Activated CD4-positive, alpha-beta T cell treated with anti-CD3 and anti-CD28 coated beads, Interleukin-2, Interleukin-6, amounts not matched to agents 100 ng/mL and 50 ng/mL, durations not matched to agents 16 hours and 8 hours (primary cell): ENCODE measurements at places on chromosomes 12 and 14.

- DNase-seq = no peak
Observed at GRCh38 chr14:69355607-69356281, 42.4 kb downstream of the ERH start.

GRCh38 chr12:114668151-114668885 lies 15.7 kb downstream of the TBX3 start:
- peak; percentile 62 for DNase-seq

GRCh38 chr12:1130571-1130970 lies 139.5 kb downstream of the ERC1 start:
- no peak for DNase-seq

- no peak for DNase-seq
Observed at GRCh38 chr14:101196795-101197590, 293.5 kb upstream of the RTL1 start.

DNA sequence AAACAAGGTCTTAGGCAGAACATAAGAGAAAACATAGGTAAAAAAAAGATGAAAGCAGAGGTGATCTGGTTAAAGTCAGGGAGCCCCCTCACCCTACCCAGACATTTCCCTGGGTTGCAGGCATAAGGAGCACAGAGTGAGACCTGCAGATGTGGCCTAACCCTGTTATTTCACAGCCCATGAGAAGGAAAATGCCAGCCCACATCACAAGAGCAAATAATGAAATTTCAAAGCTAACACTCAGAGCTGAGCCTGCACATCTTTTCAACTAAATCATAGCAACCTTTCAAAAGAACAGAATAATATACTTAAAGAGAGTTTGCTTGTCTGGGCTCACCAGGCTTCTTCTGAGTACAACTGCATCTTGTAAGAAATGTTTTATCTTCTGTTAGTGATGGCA lies 295.4 kb downstream of the RPAP3 start:
- DNase-seq = no peak

- DNase-seq = no peak
Observed at GRCh38 chr12:1922985-1923384, 4.5 kb upstream of the CACNA2D4 start.

DNA sequence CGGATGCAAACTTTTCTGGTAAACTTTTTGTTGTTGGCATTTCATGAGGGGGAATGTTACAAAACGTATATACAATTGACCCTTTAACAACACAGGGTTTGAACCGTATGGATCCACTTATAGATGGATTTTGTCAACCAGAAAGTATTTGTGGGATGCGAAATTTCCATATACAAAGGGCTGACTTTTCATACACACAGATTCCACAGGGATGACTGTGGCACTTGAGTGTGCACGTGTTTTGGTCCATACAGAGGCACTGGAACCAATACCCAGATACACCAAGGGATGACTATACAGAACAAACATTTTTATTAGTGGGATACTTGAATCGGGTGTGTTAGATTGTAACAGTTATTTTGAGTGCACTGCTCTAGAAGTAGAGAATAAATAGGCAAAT lies 29.8 kb upstream of the CCT2 start:
- DNase-seq = no peak

DNA sequence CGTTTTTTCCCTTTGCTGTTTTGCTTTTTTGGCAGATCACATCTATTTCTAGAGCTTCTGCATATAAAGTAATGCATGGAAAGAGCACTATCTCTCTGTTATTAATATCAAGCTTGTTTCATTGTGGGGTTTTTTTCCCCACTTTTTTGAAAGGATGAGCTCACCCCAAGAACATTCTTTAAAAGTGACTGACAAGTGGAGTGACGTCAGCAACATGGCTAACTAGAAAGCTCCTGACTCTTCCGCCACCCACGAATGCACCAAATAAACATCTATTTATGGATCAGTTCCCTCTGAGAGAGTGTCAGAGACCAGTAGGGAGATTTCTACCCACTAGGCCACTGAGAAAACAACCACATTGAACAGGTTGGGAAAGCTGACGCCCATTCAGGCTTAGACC lies 445.4 kb downstream of the GALC start:
- no peak for DNase-seq

DNA sequence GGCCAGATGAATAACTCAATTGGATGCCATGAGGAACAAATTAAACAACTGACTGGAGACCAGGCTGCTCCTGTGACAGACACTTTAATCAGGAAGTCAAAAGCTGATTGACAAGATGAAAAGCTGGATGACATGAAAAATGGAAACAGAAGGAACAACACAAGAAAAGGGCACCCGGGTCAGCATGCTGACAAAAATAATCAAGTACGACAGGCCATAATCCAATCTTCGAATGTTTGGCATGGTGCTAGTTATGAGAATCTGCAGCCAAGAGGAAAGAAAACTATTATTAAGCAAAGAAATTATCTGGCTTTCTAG lies 544.7 kb downstream of the ETNK1 start:
- no peak for DNase-seq

- no peak for DNase-seq
Observed at GRCh38 chr14:104196461-104197140, 58.2 kb downstream of the KIF26A start.

DNA sequence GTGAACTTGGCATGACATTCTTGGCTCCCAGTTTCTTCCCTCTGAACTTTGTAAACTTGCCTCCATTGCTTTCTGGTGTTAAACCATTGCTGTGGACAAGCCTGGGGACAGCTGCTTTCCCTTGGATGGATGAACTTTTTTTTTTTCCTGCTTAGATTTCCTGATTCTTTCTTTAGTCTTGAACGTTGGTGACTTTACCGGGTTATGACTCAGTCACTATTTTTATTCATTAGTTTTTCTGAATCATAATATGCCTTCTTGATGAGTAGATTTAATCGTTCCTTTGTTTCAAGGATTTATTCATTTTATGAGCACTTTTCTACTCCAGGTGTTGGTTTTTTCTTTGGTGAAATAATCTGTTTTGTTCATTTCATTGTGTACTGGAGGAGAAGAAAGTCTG lies 155.0 kb upstream of the RTL1 start:
- no peak for DNase-seq

DNA sequence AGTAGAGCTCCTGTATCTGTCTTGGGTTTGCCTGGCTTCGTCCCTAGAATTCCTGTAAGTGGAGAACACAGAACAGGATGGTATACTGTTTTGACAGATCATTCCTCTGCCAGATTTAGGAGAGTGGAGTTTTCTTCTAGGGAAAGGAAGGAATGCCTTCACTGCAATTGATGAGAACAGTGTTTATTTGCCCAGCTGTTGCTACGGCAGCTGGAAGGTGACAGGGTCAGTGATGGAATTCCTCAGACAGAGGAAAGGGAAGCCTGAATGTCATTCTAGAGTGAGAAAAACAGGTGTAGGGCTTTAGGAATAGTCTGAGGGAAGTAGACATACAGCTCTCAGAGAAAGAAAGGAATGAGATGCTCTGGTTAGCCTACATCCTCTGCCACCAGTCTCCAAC lies 11.7 kb downstream of the CSRNP2 start:
- DNase-seq = no peak

GRCh38 chr14:52873065-52873464 lies 77.8 kb downstream of the FERMT2 start:
- no peak for DNase-seq

DNA sequence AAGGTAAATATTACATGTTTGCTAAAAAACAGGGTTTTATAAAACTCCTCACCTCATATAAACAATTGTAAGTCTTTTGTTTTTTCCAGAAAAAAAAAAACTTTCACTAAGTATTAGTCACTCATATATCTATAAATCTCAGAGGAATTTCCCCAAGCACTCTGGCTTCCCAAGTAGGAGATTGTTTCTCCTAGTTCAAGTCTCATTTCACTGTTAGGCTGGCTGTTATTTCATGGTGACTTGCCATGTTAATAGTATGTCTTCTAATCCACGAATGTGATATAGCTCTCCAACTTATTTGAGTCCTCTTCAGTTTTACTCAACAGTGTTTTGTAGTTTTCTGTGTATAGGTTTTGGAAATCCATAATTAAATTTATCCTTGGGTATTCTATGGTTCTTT lies 61.6 kb downstream of the CAPZA3 start:
- no peak for DNase-seq

- DNase-seq = no peak
Observed at GRCh38 chr12:127473766-127474165, 793.2 kb upstream of the TMEM132C start.

- DNase-seq = no peak
Observed at GRCh38 chr14:51859131-51859530, 1.3 kb upstream of the GNG2 start.

DNA sequence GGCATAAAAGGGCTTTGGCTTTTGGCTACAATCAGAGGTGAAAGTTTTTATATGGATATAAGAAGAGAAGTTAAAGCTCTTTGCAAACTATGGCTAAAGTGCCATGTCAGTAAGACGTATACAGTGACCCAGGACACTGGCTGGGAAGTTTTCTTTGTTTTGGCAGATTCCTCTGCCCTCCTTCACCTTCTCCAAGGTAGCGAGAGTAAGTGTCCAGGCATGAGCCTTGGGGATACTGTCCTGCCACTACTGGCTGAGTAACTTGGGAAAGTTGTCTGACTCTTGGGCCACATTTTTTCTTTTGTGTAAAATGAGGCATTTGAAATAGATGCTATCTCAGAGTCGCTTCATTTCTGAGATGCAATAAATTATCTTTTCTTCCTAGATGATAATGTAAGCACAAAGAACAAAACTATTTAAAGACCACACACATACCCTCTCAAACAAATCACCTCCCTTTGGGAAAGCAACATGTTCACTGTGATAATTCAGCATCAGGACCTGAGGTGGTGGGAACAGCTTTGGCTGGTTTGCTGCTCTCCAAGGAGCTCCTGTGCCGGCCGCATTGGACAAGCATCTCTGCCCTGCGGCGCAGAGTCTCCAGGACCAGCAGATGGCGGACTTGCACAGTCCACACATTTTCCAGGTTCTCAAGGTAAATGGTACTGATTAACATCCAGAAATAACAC lies 106.3 kb downstream of the PTCSC3 start:
- DNase-seq = peak; percentile 59

DNA sequence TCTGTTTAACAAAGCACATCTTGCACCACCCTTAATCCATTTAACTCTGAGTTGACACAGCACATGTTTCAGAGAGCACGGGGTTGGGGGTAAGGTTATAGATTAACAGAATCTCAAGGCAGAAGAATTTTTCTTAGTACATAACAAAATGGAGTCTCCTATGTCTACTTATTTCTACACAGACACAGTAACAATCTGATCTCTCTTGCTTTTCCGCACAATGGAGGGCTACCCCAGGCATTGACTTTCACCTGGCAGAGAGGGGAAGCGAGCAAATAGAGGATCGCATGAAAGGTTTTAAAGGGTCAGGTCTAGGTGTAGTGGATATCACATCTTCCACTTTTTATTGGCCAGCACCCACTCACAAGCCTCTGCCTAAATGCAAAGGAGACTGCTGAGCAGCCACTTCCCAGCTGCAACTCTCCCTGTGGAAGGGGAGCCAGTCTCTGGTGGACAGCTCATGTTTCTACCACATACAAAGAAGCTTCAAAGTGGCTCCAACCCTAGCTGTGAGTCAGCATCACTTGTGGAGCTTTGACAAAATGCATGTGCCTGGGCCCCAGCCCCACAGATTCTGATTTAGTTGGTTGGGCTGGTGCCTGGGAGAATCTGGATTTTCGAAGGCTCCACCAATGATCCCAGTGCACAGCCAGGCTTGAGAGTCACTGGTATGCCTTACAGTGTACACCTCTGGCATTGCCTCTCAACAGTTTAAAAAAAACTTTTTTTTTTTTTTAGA lies 7.2 kb upstream of the FNTB start:
- no peak for DNase-seq

DNA sequence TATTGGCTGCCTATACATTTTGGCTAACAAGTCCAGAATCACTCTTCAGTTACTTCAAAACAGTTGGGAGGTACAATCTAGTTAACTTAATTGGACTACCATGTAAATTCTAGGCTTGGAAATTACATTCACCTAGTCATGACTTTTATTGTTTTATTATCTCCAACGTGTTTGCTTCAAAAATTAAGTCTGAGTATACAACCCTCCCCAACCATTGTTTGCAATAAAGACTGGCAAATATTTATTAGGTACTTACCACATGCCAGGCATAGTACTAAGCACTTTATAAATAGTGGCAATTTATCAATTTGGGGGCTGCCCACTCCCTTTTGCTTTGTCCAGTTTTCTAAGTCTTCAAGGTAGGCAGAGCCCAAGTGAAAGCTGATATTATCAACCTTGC lies 30.3 kb downstream of the TXNDC16 start:
- no peak for DNase-seq

DNA sequence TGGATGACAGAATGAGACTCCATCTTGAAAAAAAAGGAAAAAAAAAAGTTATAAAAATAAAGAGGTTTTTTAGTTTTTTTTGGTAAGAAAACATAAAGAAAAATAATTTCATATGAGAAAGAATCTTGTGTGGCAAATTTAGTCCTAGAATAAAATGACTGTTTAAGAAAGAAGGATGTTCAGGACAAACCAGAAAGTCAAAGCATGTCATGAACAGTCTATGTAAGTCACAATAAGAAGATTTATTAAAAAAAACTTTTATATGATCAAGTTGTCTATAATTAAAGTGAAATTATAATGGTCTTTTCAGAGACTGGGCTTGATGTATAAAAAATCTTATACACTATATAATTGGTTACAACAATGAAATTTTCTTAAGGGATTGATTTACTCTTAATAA lies 68.1 kb upstream of the HECTD1 start:
- no peak for DNase-seq

GRCh38 chr14:72709916-72710611 lies 183.8 kb downstream of the DPF3 start:
- DNase-seq = no peak
